ENCODE measurements at places on chromosomes 2 and 18.

DNA sequence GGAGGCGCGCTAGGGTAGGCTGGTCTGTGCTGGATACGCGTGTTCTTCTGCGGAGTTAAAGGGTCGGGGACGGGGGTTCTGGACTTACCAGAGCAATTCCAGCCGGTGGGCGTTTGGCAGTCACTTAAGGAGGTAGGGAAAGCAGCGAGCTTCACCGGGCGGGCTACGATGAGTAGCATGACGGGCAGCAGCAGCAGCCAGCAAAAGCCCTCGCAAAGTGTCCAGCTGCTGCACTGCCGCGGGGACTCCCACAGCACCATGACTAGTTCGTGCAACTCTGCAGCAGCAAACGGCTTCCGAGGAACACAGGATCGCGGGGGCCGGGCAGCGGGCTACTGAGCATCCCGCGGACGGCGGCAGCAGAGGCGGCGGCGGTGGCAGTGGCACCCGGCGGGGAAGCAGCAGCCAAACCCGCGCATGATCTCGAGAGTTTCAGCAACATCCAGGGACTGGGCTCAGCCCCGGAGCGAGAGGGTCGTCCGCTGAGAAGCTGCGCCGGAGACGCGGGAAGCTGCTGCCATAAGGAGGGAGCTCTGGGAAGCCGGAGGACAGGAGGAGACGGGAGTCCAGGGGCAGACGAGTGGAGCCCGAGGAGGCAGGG, 368 bp downstream of the TMEFF2 start:
- DNase-seq = no peak

DNA sequence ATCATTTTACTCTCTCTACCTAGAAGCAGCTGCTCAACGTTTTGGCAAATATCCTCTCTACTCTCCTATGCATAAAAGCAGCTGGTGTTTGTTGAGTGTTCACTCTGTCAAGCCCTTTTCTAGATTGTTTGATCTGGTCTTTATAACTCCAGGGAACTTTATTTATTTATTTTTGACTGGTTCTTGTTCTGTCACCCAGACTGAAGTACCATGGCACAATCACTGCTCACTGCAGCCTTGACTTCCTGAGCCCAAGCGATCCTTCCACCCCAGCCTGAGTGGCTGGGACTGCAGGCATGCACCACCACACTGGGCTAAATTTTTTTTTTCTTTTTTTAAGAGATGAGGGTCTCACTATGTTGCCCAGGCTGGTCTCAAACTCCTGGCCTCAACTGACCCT, 12.7 kb downstream of the CATIP start:
- no peak for DNase-seq

DNA sequence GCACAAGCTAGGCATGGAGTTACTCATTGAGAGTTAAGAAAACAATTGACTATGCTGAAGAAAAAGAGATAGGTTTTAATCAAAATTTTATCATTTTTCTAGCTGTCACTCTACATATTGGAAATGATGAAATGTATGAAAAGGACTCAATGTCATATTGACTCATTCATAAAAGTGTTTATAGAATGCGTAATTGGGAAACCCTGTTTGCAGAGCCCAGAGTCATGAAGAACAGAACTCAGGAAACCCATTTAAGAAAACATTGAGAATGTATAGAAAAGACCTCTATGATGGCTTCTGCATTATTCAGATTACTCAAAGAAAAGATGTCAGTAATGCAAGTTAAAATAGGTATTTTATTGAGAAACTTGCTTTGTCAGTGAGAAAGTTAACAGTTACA, 36.4 kb downstream of the SCRN3 start:
- DNase-seq = no peak

DNA sequence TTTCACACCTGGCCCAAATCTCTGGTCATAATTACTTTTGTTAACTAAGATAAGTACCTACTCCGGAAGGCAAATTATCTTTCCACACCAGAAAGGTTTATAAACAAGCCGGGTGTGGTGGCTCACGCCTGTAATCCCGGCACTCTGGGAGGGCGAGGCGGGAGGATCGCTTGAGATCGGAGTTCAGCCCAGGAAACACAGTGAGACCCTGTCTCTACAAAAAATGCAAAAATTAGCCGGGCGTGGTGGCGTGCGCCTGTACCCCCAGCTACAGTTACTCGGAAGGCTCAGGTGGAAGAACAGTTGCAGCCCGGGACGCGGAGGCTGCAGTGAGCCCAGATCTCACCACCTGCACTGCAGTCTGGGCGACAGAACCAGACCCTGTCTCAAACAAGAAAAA, 2.1 kb downstream of the PUM2 start:
- DNase-seq = no peak

- no peak for DNase-seq
Measured at GRCh38 chr2:202061695-202062094, 11.4 kb upstream of the KIAA2012 start.

DNA sequence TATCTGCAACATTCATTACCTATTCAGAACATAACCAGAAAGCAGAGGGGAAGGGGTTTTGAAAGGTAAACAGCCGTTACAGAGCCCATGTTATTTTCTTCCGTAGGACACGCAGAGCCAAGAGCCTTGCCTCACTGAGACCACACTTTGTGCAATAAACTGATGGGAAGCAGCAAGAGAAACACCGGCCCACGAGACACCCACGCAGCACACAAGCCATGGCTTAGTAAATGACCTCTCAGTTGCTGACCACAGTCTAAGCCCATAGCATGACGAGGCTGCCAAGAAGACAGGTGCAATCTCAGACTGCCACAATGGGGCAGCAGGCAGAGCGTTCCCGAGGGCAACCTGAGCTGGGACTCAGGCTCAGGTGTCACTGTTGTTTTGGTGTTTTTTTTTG, 59.6 kb downstream of the CABYR start:
- DNase-seq = no peak

GRCh38 chr18:28766721-28767120, 589.8 kb upstream of the CDH2 start:
- no peak for DNase-seq

DNA sequence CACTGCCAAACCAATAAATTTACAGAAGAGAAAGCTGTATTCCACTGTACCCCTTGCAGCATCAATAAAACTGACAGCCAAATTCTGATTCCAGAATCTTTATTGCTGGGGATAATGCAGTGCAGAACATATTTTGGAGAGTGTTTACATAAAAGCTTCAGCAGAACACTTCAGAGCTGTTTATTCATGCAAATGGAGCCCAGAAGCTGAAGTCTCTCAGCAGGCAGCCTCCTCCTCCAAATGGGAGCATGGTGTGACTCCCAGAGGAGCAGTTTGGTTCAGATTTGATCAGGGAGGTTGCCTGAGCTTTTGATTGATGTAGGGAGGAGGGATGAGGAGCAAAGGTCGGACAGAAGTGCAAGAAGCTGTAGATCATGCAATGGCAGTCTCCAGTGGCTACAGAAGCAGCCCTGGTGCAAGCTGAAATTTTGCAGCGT, 22.4 kb downstream of the LHCGR start:
- no peak for DNase-seq
